Activated B cell treated with CpG ODN at 0.5 μM for 24 hours (primary cell): ENCODE measurements at places on chromosomes 11 and 22.

- no peak for DNase-seq
These were observed 15.7 kb upstream of the KCNJ11 start for GRCh38 chr11:17403980-17404759.

GRCh38 chr11:36363361-36364268 is 67.5 kb downstream of the PRR5L start:
- no peak for DNase-seq

DNA sequence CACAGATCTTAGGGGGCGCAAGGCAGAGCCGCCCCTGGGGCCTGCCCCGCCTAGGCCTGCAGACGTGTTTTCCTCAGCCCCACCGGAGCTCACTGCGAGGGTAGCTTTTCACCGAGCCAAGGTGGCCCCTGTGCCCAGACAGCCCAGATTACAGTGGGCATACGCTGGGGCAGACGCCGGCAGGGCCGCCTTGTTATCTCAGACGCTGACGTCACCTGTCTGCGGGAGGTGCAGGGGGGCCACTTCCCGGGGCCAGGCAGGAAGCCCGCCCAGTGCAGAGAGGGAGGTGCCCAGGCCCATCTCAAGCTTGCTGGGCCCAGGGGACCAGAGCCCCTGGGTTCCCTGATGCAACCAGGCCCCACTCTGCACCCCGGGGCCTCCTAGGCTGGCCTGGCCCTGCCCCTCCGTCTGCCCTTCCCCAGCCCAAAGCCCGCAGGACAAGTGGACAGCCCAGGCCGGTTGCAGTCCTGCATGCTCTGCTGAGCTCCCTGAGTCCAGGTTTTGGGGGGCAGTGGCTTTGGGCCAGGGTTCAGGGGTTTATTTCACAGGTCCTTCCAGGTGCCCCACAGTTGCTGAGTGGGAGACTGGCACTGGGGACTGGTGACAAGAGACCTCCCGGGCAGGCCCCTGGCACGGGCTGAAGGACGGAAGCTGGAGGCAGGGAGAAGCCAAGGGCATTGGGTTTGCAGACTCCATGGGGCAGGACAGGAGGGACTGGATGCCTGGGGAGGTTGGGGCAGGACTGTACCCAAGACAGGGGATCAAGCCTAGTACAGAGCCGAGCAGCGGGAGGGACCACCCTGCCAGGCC is 38.6 kb downstream of the IGF2 start:
- no peak for DNase-seq

- no peak for DNase-seq
These were observed 55.5 kb downstream of the LARGE1 start for GRCh38 chr22:33864723-33865130.

- no peak for DNase-seq
These were observed 1.9 kb downstream of the TMA7B start for GRCh38 chr22:39962071-39962470.

DNA sequence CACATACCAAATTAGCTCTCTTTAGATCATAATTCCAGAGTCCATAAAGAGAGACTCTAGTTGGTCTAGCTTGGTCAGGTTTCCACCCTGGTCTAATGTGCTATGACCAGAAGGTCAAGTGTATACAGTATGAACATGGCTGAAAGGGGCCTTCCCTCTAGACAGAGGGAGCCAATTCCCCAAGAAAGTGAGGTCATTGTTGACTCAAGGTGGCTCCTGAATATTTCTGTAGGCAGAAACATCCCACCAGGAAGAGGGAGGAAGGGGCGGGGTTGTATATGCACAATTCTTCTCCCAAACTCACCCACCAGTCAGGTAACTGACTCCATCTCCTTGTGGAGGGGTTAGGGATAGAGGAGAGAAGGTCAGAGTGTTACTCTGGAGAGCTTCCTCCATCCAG is 281.8 kb upstream of the PLET1 start:
- DNase-seq, result no peak
